ENCODE measurements at places on chromosomes 13 and 19.

DNA sequence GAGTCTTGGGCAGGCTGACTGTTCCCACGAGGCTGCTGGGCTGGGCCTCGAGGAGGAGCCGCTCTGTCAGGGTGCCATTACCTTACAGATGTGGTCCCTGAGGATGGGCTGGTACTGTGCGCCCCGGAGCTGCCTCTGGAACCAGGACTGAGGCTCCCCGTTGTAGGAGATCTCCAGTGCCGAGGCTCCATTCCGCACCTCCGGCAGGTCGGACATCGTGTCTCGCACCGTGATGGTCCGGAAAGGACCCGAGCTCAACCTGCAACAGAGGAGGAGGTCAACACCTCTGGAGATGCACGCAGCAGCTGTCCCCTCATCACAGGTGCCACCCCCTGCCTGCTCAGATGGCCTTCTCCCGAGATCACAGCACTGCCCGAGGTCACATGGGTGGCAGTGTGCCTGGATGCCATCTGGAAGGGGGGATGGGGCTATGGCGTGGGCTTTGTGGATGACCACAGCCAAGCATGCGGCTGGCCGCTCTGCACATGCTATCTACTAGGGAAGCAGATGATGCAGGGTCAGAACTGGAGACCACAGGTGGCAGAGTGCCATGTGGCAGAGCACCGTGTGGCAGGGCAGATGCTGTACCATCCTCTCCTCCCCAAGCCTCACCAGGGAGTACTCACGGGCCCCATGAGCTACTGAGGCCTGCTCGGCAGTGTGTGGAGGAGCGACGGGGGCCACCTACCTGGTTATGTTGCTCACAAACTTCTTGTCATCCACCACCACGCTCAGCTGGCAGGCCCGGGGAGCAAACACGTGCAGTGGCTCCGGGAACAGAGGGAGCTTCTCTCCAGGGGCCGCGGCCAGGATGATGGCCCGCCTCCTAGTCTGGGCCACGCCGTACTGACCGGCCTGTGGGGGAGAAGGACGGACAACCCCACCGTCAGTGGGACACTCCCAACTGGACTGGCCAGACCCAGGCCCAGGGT is 18.3 kb upstream of the EIF3G start:
- no peak for DNase-seq

DNA sequence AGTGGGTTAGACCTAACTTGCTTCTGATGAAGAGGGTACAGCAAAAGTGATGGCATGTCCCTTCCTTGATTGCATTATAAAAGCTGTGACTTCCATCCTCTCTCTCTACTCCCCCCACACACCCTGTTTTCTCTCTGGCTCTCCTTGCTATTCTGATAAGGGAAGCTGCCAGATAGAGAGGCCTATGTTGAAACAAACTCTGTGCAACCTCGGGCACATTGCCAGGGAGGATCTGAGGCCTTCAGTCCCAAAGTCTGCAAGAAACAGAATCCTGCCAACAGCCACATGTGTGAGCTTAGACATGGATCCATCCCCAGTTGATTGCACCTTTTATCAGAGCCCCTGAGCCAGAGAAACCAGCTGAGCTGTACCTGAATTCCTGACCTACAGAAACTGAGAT is 44.8 kb upstream of the ARGLU1 start:
- DNase-seq = no peak

DNA sequence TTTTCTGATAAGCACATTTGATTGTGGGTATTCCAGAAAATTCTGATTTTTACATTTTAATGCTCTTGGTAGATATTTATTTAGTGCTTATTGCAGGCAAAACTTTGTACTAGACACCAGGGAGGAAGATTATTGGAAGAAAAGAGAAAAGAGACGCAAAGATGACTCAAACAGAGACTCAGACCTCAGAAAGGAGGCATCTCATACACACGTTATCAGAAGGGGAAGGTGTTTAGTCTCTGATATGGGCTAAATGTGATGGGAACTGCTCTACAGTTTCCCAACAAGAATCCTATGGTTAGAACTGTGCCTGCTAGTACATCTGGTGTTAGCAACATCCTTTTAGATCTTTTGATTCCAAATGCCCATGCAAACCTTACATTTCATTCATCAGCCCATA is 245.6 kb downstream of the KLF5 start:
- DNase-seq = no peak

- DNase-seq = no peak
These were observed 6.3 kb upstream of the GRIN3B start for GRCh38 chr19:993831-994393.

DNA sequence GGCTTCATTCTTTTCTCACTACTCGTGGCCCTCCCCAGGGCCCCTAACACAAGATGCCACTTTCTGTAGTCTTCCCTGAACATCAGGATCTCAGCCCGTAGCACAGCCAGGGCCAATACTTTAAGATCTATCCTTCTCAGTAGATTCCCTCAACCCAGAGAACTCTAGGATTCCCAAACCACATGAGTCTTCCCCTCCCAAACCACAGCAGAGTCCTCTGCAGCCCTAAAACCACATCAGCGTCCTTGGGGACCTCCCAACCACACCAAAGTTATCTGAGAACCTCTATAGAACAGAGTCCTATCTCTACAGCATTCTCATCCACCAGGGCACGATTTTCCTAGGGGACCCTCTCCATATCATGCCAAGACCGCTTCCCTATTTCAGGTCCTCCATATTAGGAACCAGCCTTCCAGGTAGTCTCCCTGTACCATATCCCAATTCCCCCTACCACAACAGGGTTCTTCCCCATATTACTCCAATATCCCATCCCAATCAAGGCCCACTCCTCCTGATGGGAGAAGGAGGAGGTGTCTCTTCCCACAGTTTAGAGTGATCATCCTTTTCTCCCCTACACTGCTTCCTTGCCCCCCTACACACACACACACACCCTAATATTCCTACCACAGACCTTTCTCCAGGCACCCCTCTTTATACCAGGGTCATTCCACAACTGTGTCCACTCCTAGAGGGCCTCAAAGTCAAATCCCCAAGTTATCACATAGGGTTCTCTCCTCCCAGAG is 1.4 kb downstream of the DYRK1B start:
- no peak for DNase-seq

- peak; percentile 41 for DNase-seq
These were observed 780 bp upstream of the GTF2F2 start for GRCh38 chr13:45119469-45119990.

DNA sequence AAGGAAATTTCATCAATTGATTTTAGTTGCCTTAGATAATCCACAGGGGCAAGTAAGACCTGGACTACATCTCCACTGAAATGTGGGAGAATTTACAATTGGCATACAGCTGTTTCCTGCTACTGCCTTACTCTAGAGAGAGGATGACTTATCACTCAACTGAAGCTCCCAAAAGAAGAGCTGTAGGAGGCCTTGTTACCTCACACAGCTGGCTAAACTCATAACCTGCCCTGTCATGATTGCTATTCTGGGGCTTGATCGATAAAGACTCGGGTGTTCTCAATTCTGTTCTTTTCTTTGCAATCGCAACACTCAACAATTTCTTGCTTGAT is 1396.4 kb downstream of the EFNB2 start:
- DNase-seq = no peak

- no peak for DNase-seq
These were observed 68.7 kb downstream of the RAP2A start for GRCh38 chr13:97502706-97503105.

GRCh38 chr19:51637362-51637978 is 7.3 kb upstream of the SIGLEC5 start:
- DNase-seq = no peak

- no peak for DNase-seq
These were observed 9.1 kb downstream of the ATP8A2 start for GRCh38 chr13:25380741-25381324.

GRCh38 chr19:12623361-12624031 is 12.8 kb downstream of the ZNF791 start:
- no peak for DNase-seq

GRCh38 chr13:47858042-47859025 is 142.7 kb downstream of the SUCLA2 start:
- no peak for DNase-seq

GRCh38 chr19:52990759-52991418 is 22.8 kb upstream of the ERVV-1 start:
- no peak for DNase-seq

- no peak for DNase-seq
These were observed 291.2 kb downstream of the TEX29 start for GRCh38 chr13:111611651-111612050.

DNA sequence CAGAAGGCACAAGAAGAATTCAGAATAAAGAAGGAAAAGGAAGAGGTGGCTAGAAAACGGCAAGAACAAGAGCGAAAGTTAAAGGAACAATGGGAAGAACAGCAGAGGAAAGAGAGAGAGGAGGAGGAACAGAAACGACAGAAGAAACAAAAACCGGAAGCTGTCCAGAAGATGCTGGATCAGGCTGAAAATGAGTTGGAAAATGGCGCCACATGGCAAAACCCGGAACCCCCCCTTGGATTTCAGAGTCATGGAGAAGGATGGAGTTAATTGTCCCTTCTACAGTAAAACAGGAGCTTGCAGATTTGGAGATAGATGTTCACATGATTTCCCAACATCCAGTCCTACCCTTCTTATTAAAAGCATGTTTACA is 6.7 kb downstream of the CD209 start:
- no peak for DNase-seq

DNA sequence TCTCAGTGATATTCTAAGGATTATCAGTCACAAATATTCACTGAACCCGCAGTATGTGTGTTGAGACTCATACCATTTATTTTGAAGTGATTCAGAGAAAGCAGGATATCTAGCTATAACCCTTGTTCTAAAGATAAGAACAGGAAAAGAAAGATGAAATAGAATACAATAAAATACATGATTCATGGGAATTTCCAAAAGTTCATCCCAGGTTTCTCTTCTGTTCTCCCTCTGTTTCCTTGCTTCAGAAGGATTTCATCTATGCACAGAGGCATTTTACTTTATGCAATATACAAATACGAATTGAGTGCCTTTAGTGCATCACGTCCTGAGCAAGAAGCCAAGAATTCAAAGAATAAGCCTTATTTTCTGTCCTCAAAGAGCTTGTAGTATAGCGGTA is 274.4 kb upstream of the GPC6 start:
- no peak for DNase-seq

DNA sequence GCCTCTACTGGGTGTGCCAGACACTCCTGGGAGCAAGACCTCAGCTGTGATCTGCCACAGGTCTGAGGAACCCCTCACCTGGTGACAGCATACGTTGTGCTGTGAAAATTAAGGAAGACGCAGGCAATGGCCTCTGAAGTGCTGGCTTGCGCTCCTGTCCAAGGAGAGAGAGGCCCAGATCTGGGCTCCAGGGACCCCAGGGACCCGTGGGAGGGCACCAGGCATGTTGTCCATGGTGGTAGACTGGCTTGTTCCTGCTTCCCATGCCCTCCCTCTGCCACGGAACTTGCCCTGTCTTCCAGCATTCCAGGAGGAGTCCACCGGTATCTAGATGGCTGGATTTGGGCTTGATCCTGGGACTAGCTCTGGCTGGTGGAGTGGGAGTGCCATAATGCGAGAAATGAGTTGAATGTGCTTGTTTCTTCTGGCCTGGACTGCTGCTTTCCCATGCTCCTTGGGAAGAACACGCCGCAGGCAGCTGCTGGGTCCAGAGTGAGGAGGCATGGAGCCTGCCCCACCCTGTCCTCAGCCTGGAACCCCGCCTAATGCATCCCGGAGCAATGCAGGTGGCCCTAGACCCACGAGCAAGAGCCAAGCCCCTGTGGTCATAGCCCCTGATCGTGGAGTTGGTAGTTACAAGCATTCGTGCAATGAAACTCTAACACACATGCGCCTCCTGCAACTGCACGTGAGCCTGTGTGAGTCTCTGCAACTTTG is 190.2 kb downstream of the TEX29 start:
- no peak for DNase-seq

- no peak for DNase-seq
These were observed 53.6 kb downstream of the GATAD2A start for GRCh38 chr19:19459073-19459472.

DNA sequence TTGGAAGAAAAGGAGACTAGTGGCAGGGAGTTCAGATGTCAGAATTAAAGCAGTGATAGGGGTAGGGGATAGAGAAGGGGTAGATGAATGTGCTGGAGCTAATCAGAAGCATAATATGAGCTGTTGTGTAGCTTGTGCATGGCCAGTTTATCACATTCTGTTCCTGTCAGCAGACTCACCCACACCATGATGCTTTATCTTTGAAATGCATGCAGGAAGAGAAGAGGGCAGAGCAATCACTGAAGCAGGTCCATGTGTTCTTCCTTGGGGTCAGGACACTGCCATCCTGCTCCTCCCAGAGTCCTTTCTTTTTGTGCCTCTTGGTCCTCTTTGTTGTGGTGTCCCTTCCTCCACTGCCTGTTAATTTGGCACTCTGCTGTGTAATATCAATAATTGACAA is 5.8 kb downstream of the CHAMP1 start:
- no peak for DNase-seq

- DNase-seq = no peak
These were observed 7.0 kb upstream of the LSM14A start for GRCh38 chr19:34165295-34165738.

DNA sequence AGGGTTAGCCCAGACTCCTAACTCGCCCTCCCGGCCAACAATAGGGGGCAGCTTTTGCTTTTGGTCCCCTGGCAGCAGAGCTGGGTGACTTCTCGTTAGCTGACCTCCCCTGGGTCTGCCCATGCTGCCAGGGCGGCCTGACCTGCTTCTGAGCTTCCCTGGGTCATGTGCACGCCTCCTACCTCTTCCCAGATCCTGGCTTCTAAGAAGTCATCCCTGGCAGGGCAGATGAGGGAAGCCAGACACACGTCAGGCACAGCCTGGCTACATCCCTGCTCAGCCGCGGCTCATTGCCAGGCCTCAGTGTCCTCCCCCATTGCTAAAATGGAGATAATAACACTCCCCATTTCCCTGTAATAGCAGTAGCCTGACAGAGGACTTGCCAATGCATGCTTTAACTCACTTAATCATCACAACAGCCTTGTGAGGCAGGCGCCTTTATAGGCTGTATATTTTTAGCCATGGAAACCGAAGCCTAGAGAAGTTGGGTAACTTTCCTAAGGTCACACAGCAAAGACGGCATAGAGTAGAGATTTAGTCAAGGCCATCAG is 2.1 kb downstream of the KCNK6 start:
- DNase-seq = no peak

DNA sequence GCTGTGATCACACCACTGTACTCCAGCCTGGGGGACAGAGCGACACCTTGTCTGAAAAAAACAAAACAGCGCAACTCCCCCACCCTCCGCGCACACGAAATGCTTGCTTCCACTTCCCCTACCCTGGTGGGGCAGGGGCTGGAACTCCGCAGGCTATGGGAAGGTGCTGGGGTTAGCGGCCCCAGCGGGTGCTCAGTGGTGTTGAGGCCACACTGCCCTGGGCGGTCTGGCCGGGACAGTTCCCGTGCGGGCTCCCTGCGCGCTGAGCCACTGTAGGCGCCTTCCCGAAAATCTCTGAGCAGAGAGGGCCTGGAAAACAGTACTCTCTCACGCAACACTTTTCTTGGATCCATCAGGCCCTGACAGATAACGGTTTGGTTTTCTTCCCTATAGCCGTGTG is 1.1 kb upstream of the WTIP start:
- no peak for DNase-seq

- no peak for DNase-seq
These were observed 2.7 kb downstream of the RPL36 start for GRCh38 chr19:5692723-5693194.
